ENCODE measurements at places on chromosomes 6 and 20.

- DNase-seq = no peak
Observed at GRCh38 chr6:13068586-13069210, 259.6 kb downstream of the TBC1D7 start.

DNA sequence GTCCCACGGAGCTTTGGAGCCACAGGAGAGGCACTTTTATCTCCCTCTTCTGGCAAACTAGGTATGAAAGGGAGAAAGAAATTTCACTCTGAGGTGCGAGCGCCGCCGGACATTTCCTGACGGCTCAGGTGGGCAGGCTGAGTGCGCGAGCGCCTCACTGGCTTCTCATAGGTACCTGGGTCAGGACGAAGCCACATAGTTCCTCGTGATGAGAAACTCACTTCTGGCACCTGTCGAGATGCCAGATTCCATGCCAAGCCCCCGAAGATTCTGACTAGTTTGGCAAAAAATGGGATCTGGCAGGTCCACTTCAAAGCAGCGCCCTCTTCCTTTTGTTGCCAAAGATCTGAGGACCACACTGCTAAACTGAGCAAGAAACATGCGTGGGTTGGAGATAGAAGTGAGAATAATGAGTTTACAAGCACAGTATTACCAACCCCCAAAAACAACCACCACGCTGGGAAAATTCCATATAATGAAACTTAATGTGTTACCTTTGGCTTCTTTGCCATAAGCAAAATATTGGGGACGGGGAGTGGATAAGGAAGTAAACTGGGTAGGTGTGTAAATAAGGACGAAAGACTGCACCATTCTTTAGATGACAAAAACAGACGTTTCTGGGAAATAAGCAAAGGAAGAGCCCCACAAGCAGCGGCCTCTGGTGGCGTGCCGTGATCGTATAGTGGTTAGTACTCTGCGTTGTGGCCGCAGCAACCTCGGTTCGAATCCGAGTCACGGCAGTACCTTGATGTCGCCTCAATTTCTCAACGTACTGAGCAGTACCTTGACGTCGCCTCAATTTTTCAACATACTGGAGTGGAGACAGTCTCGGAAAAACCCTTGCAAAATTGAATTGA, 89.8 kb upstream of the PRSS16 start:
- peak; percentile 53 for DNase-seq

- DNase-seq = no peak
Observed at GRCh38 chr6:12229332-12229731, 60.8 kb upstream of the EDN1 start.

GRCh38 chr6:144612811-144613210, 327.7 kb downstream of the UTRN start:
- DNase-seq = no peak

DNA sequence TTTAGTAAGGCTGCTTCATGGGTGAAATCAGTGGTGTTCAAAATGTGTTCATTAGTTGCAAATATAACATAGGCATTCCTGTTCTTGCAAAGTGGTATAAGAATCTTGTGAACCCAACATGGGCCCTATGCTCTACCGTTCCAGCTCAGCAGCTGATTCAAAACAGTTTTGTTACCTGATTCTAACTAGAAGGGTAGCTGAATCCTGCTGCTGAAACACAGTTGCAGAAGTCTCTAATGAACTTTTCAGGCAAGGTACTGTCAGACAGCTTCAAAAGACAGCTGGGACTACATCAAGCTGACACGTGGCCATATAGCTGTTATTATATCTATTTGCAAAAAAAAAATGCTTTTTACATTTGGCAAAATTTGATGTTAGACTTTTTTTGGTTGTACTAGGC, 22.7 kb downstream of the THEMIS start:
- no peak for DNase-seq

DNA sequence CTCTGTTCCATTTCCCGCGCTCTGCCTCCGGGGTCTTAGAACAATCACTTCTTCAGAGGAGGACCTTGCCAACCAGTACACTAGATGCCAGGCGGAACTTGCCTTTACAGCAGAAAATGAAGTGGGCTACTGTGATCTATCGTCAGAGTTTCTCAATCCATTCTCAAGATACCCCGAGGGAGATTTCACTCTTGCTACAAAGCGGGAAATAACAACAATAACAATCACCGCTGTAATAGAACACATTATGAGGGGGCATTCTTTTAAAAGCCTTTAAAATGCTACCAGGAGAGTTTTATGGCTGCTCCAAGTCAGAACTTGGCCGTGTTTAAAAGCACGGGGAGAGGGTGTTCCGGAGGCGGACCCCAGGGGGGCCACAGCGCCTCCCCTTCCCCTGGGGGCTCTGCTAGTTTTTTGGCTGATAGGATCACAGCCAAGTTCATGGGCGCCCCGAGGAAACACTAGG, 617.0 kb upstream of the AGPAT4 start:
- DNase-seq = no peak

DNA sequence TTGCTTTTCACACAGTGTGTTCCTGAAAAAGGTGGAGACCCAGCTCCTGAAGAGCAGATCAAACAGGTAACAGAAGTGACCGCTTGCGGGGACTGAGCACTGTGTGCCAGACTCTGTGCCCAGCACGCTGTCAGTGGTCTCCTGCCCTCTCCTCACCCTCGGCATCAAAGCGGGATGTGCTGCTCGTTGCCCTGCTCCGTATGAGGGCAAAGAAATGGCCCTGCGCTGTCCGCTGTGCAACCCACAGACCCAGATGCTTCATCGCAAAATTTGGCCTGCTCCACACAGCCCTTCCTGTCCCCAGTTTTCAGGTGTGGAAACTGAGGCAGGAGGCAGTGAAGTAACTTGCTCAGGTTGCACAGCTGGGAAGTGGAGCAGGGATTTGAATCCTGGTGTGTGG, 13.7 kb downstream of the UQCC2 start:
- DNase-seq = no peak

DNA sequence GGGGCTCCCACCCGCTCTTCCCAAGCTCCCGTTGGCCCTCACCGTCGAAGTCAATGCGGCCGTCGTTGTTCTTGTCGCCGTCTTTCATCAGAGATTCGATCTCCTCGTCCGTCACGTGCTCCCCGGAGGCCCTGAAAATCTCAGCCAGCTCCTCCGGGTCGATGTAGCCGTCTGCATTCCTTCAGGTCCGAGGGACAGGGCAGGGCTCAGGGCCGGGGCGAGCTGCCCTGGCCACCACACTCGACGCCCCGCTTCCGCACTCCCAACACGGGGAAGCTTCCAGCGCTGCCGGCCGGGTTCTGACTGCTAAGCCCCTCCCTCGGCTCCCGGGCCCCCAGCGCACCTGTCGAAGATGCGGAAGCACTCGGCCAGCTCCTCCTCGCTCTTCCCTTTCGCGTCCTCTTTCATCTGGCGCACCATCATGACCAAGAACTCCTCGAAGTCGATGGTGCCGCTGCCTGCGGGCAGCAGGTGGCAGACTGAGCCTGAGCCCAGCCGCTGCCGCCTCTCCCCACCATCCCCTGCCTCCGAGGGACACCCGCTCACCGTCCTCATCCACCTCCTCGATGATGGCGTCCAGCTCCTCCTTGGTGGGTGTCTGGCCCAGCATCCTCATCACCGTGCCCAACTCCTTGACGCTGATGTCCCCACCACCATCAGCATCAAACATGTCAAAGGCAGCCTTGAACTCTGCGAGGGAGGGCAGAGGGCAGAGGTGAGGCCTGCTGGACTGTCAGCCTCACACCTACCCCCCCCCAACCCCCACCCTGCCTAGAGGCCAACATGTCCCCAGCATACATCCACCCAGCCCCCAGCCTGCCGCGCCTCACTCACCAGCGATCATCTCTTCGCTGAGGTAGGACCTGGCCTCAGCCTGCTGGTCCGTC, 2.9 kb downstream of the TNNC2 start:
- DNase-seq = no peak

- no peak for DNase-seq
Observed at GRCh38 chr6:84082689-84083265, 49.2 kb downstream of the MRAP2 start.

DNA sequence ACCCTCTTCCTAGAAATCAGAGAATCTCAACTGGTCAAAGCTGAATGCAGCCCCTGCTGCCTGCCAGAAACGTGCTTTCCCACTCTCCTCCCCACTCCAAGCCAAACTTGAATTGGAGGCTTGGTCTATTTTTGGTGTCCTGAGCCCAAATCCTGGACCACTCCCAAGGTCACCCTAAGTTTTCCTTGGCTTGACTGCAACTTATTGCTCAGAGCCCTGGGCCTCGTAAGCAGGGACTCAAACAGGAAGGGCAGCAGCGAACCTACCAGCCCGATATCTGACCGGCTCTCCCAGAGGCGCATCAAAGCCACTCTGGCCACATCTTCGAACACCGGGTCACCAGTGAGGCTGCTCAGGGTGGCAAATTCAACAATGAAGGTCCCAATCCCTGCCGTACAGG, 12.7 kb downstream of the EDEM2 start:
- no peak for DNase-seq

DNA sequence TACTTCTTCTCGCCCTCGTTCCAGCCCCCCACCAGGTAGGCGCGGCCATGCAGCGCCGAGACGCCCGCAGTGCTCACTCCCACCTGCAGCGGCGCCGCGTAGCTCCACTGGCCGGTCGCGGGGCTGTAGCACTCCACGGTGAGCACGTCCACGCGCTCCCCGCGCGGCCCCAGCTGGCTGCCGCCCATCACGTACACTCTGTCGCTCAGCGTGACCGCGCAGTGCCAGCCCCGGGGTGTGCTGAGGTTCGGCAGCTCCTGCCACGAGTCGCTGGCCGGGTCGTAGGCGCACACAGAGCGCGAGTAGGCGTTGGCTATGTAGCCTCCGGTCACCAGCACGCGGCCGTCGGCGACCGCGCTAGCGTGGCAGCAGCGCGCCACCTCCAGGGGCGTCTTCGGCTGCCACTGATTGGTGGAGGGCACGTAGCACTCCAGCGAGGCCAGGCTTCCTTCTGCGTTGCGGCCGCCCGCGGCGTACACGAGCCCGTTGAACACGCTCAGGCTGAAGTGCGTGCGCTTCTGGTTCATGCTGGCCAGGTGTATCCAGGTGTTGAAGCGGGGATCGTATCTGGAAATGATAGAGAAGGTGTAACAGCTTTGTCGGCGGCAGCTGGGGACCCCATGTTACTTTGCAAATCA, 13.7 kb downstream of the KLHL31 start:
- DNase-seq = peak; percentile 40

GRCh38 chr6:100382031-100382430, 82.7 kb downstream of the SIM1 start:
- DNase-seq = no peak

DNA sequence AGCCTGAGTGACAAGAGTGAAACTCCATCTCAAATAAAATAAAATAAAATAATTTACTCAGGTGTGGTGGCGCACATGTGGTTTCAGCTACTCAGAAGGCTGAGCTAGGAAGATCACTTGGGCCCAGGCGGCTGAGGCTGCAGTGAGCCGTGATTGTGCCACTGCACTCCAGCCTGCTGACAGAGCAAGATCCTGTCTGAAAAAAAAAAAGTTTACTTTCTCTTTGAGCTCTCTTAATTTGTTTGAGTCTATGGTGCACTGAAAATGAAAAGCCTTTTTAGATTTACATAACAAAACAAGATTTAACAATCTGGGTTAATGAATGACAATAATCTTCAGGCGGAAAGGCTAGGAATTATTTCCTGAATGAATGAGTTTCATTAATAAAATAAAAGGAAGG, 23.3 kb upstream of the NHSL1 start:
- DNase-seq = no peak

DNA sequence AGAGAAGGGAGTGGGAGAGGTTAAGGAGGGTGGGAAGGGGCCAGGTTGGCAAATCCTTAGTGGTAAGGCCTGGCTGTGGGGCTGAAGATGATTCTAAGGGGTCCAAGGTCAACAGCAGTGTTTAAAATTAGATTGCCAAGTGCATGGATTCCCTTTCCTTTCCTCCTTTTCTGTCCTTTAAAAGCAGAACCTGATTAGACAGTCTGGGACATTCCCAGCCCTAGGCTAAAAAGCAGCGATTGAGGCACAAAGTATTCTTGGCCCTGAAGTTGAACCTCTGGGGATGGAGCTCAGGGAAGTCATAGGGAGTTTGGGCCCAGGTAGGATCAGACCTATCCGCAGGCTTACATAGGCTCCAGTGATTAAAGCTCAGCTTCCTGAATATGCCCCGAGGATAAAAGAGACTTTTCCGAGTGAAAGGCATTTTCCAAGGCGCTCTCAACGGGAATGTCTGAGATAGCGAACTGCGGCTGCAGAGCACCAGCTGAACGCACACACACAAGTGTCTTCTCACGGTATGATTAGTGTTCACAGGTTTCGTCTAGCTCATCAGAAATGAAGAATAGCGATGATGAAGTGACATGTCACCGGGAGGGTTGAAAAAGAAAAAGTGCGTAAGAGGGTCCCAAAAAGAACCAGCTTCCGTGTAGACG, 787 bp upstream of the CARMIL1 start:
- DNase-seq = no peak

- DNase-seq = no peak
Observed at GRCh38 chr6:56742122-56742791, 99.6 kb upstream of the DST start.

- no peak for DNase-seq
Observed at GRCh38 chr6:56909115-56909907, 45.6 kb upstream of the BEND6 start.

GRCh38 chr20:25100914-25101313, 19.0 kb upstream of the VSX1 start:
- no peak for DNase-seq

DNA sequence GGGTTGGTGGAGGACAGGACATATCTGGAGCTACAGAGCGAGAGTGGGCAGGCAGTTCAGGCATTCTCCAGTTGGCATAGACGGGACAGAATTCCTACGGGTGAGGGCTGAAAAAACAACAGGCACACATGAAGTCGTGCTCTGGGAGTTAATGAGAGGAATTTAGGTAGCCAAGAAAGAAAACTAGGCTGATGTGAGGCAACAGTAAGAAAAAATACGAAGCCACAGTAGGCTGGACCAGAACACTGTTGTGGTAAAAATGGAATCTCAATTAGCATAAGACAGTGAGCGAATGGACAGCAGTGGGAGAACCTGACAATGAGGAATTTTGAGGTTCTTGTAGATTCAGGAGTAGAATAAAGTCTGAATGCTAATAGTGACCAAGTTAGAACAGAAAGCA, 488.1 kb upstream of the AGPAT4 start:
- no peak for DNase-seq

DNA sequence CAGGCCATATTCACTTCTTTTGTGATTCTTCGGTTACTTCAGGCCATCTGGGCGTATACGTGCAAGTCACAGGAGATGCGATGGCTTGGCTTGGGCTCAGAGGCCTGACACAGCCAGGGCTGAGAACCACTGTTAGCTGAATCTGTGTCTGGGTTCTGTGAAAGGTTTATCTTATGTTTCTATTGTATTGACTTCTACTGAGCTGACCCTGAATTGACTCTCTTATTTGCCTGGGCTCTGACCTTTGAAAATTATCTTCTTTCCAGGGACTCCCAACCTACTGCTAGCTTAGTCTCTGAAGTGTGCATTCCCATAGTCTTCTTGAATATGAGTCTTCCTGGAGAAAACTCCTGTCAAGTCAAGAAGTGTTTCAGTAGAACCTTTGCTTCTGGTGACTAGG, 226.4 kb upstream of the SOX4 start:
- DNase-seq = no peak

DNA sequence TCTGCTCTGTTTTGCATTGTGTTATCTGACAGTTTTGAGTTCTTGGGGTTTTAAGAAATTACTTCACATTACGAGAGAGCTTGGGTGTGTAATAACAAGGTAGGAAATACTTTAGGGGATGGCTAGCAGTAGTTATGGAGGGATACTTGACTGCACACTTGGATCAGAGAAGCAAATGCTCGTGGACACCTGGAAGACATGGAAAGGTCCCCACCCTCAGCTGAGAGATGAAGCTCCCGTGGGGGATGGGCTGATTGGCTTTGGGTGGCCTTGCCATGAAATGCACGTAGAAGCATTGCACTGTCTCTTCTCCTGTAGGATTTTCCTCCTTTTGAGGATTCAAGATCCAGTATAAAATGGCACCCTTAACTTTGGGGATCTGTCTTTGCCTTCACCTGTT, 61.5 kb upstream of the UNC93A start:
- DNase-seq = no peak
